ENCODE measurements at places on chromosomes 11 and 22.

GRCh38 chr22:24389680-24390079 lies 37.7 kb upstream of the ADORA2A start:
- no peak for DNase-seq

- DNase-seq, result peak; percentile 87
These were observed 3.2 kb upstream of the RTN4RL2 start for GRCh38 chr11:57456960-57457642.

DNA sequence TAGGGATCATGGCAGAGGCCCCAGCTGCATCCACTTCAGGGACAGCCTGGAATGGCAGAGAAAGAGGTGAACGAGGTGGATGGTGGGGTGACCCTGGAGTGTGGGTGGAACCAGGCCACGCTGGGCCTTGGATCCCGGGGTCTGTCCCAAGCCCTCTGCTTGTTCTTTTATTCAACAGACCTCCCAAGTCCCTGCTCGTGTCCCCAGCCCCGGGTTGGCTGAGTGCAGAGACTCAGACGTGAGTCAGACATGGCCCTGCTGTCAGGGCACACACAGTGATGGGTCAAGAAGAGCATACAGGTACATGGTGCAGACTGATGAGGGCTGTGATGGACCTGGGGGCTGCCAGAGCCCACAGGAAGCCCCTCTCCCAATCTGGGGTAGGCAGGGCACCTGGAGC lies 6.6 kb downstream of the ARHGAP8 start:
- DNase-seq, result no peak

- no peak for DNase-seq
These were observed 274.6 kb downstream of the TBC1D22A start for GRCh38 chr22:47036936-47037485.

DNA sequence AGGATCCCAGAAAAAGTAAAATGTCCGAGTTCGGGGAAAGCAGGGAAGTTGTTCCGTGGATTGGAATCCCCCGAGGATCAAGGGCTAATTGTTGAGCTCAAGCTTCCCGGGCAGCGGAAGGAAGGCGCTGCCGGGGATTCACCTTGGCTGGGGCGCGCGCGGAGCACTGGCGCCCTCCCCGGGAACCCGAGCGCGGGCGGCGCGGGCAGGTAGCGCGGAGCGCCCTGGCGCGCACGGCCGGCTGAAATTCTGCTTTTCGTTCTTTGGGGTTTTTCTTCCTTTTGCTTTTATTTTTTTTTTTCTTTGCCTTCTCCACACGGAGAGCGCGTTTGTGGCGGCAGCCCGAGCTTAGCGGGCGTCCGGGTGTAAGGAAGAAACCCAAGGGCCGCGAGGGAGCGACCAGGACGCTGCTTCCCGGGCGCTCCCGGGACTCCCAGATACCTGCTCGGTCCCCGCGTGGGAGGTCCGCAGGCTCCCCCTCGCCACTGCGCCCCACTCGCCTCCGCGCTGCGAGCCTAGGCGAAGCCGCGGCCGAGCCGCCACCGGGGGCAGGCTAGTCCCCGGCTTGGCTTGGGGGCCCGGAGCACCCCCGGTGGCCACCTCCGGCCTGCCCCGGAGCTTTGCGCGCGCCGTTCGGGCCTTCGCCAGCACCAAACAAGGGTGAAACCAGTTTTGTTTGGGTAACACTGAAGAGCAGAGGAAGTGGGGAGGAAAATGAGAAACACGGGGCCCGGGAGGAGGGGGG lies 4.8 kb upstream of the IGF2 start:
- DNase-seq, result no peak

- no peak for DNase-seq
These were observed 351.2 kb downstream of the OPCML start for GRCh38 chr11:133181066-133181465.

DNA sequence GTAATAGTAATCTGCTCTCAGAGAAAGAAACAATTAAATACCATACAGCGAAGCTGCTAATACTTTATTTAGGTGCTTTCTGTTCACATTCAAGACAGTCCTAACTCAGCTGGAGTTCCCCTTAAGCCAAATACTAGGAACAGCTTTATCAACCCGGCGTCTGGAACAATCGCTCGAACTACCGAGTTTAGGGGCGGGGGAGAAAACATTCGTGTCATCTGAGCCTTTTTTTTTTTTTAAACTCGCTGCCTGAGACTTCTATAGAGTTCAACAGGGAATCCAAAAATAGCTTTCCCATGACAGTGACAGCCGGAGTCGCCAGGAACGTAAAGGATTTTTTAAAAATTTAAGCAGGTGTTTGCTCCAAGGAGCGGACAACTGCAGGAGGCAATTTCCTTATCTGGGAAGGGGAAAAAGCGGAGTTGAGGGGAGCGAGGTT lies 852 bp downstream of the TRAF6 start:
- DNase-seq, result peak; percentile 49

DNA sequence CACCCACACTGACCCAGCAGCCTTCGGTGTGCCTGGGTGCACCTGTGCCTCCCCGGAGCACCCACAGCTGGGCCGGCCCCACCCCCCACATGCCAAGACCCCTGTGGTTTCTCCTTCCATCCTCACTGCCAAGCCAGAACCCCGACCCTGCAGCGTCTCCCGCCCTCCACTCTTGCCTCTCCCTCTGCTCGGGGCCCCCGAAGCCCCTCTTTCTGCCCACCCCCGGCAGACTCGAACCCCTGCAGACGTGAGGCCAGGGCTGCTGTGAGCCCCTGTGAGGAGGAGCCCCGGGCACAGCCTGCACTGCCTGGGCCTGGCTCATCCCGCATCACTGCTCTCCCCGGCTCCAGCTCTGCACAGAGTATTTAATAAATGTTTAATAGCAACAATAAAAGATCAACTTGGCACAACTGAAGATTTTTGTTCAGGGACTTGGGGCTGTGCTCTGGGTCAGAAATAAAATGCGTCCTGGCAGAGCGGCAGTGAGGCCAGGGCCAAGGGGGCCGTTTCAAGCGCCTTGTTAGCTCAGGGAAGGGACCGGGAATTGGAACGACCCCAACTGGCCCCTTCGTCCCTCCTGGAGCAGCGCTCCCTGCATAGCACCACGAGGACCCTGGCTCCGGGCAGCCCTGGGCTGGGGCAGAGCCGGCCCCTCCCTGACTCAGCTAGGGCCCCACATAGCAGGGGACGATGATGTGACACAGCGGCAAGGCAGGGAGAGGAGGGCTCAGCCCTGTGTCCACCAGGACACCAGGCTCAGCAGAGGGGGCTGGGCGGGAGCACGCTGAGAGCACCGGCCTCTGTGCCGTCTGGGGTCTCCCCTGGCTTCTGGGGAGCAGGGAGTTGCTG lies 520.8 kb downstream of the BRD1 start:
- DNase-seq, result no peak

- DNase-seq, result peak; percentile 70
These were observed 18.2 kb downstream of the IFT27 start for GRCh38 chr22:36757668-36758211.

GRCh38 chr11:90349731-90350130 lies 126.9 kb upstream of the CHORDC1 start:
- peak; percentile 75 for DNase-seq

- no peak for DNase-seq
These were observed 354.9 kb upstream of the FAT3 start for GRCh38 chr11:91869686-91870085.

- DNase-seq, result peak; percentile 72
These were observed 109.6 kb downstream of the SGSM3 start for GRCh38 chr22:40479887-40480538.

GRCh38 chr11:124153821-124154220 lies 29.3 kb upstream of the OR10D3 start:
- no peak for DNase-seq

- DNase-seq, result no peak
These were observed 71.9 kb downstream of the NFAM1 start for GRCh38 chr22:42360348-42360747.

DNA sequence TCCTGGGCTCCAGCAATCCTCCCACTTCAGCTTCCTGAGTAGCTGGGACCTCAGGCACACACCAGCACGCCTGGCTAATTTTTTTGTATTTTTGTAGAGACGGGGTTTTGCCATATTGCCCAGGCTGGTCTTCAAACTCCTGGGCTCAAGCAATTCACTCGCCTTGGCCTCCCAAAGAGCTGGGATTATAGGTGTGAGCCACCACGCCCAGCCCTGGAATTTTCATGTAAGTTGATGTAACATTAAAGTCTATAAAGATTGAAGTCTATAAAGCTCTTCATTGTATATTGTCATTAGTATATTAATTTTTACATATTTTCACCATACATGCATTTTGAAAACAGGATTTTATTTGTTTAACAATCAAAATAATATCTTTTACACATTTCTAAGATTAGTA lies 12.5 kb upstream of the DDX17 start:
- no peak for DNase-seq

DNA sequence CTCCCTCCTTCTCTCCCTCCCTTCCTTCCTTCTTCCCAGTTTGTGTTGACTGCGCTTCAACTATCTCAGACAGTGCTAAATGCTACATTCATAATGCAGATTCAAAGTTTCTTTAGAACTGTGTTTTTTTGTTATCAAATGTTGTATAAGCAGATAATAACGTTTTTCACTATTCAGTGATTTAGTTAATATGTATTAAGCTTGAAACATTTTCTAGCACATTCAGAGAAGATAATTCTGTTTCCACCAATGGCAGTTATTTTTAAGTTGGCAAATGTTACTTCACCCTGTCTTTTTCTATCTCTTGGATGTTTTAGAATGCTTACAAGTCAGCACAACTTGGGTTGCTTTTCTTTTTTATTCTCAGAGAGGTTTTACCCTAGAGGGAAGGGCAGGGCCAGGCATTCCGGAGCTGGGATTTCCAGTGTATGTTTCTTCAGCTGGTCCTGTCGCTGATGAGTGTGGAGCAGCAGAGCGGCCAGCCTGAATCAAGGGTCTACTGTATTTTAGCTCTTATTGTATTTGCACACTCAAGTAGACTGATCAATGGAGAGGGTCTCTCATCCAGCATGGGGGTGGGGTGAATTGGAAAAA lies 162.3 kb upstream of the ARHGAP20 start:
- DNase-seq, result no peak

- DNase-seq, result no peak
These were observed 40.5 kb upstream of the ZBTB16 start for GRCh38 chr11:114019046-114019445.

DNA sequence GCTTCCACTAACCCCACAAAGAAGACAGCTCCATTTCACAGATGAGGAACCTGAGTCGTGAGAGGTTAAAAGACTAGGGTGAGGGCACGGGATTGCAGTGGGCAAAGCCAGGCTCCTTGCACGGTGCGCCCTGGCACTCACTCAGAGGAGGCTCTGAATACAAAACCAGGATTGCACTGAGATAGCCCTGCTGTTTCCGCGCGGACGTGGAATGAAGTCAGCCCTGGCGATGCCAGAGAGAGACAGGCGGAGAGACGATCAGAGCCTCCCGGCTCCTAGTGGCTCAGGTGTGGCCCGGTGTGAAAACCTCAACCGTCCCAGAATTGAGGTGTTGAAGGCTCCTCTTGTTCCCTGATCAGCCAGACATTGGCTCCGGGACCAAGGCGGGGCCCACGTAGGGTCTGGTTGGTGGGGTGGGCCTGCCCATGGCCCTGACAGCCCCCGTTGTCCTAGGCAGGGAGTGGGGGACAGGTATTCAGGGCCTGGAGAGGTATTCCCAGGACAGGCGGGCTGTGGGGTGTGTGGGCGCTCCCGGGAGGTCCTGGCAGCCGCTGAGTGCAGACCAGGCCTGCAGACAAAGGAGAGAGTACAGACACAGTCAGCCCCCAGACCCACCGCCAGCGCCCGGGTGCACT lies 43.1 kb upstream of the LINC01488 start:
- DNase-seq, result no peak

DNA sequence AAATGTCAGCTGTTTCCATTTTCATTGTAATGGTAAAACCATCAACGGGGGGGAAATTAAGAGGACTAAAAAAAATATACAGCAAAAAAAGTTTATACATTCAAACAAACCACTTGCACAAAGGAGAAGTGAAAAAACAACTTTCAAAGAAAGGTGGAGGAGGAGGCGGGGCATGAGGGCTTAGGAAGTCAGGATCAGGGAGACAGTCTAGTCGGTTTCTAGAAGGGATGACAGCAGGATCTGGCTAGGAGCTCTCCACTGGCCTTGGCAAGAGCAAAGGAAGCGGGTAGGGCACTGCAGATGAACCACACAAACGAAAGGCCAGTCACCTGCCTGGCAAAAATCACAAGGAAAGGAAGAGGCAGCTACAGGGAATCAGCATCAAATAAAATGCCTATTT lies 31.0 kb downstream of the NAP1L4 start:
- DNase-seq, result no peak

DNA sequence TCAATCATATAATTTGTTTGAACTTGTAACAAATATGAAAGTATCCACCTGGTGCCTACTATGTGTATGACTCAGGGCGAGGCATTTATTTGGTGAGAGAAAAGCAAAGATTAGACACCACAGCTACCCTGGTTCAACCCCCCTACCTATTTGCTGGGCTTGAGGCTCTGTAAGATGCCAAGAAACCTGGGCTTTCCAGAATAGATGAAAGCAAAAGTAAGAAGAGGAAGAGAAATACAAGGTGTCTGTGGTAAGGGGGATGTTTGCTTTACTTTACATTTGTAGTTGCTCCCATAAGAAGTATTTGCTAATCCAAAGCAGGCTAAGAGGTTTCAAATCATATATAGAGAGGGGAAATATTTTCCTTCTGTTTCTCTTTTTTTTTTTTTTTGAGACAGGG lies 61.7 kb downstream of the DDI1 start:
- no peak for DNase-seq

DNA sequence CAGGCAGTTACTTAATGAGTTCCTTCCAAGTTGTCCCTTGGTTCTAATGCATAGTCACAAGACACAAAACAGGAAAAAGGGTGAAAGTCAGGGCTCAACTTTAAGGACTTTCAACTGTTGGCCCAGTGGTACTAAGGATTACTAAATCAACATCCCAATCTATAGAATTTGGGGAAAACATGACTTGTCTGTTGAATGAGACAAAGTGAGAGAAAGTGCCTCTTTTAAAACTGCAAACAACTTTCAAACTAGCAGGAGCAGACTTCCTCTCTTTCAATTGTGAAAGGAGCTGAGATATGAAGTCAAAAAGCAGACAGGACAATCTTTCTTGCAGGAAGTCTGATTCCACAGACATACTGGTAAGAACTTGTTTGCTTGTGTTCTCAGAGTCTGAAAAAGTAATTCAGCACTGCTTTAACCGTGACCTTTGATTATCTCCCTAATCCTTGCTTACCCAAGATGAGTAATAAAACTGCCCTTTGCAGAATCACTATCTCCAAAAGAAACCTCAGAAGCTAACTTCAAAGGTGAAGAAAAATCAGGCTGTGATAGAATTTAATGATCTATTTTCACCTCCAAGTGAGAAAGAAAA lies 960.7 kb upstream of the RAG2 start:
- no peak for DNase-seq

GRCh38 chr11:26993965-26994457 lies at the start of gene FIBIN:
Gene FIBIN (plus strand): TSS chr11:26994112. CDS start chr11:26994527, 415 bp downstream.
- no peak for DNase-seq

DNA sequence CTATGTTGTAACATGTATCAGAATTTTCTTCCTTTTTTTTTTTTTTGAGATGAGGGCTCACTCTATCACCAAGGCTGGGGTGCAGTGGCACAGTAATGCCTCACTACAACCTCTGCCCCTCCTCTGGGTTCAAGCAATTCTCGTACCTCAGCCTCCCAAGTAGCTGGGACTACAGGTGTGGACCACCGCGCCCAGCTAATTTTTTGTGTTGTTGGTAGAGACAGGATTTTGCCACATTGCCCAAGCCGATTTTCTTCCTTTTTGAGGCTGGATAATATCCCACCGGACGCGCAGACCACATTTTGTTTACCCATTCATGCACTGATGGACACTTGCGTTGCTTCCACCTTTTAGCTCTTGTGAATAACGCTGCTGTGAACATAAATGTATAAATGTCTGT lies 97.0 kb downstream of the BRD1 start:
- no peak for DNase-seq

- DNase-seq, result no peak
These were observed 721.4 kb downstream of the FAM181B start for GRCh38 chr11:82012276-82012675.

Data from inflammatory macrophage (primary cell).